ENCODE measurements at places on chromosomes 4 and X. TPM values are rescaled to one million over a fixed set of nuclear protein-coding genes. Genes with fewer than 3 reads are reported as not detected.

The TENT5D gene
- total RNA-seq: not detected

The SSX7 gene
- not detected for total RNA-seq

The HNRNPH2 gene
- total RNA-seq: 73.2 TPM

The SEC24D gene
- total RNA-seq: 65.9 TPM

The BST1 gene
- 4.7 TPM for total RNA-seq

The SPIN2A gene
- 0.41 TPM for total RNA-seq

The SPANXN1 gene
- not detected for total RNA-seq

The RAB9A gene
- total RNA-seq: 37.2 TPM

The MAGEB5 gene
- total RNA-seq: not detected

The P2RY4 gene
- total RNA-seq: 0.41 TPM

- DNase-seq: peak; percentile 27
Observed at GRCh38 chrX:54494989-54495813, 833 bp downstream of the FGD1 start.

- DNase-seq: no peak
Observed at GRCh38 chr4:82090717-82091116, 283.1 kb downstream of the HNRNPD start.

- peak; percentile 57 for DNase-seq
Observed at GRCh38 chrX:69107231-69107739, 58.0 kb downstream of the PJA1 start.

DNA sequence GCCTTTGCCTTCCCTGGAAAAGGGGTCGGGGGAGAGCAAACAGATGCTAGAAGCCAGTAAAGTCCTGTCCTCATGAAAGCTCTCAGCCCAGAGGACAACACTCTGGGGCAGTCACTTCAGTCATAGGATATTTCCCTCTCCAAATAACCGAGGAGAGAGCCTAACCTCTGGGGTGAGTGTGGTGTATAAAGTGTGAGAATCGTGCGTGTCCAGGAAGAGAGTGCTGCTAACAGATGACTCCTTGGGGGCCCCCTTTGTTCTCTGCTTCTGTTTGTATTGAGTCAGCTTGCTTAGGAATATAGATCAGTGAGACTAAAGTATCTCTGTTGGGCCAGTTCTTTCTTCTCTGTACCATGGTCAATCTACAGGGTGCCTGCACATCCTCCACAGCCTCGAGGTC lies 247.2 kb downstream of the PALLD start:
- DNase-seq: peak; percentile 13

DNA sequence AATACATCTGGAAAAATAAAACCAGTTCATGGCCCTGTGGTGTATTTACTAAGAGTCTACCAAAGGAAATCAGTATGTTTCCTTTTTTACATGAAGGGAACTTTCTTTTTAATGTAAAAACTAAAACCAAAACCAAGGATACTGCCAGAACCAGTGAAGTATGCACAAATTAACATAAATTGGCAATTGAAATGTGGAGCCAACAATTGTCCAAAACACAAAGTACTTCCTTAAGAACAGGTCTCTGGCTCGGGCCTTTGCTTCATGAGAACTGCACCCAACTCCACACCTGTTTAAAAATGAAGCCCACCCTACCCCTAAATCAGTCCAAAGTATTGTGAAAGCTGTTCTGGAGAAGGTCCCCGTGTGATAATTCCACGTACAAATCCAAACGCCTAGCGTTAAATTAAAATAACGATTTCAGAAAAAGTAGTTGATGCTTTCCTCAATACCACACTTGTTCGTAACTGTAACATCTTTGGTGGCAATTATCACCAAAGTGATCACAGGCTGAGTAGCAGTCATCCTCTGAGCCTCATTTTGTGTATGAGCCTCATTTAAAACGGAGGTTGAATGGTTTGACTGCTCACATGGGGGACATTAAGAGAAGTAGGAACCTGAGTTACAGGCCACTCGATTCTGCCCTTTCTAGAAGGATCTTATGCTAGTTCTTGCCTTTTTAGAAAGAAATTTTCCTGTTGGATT lies 93.0 kb downstream of the GEMIN8 start:
- DNase-seq: peak; percentile 6

DNA sequence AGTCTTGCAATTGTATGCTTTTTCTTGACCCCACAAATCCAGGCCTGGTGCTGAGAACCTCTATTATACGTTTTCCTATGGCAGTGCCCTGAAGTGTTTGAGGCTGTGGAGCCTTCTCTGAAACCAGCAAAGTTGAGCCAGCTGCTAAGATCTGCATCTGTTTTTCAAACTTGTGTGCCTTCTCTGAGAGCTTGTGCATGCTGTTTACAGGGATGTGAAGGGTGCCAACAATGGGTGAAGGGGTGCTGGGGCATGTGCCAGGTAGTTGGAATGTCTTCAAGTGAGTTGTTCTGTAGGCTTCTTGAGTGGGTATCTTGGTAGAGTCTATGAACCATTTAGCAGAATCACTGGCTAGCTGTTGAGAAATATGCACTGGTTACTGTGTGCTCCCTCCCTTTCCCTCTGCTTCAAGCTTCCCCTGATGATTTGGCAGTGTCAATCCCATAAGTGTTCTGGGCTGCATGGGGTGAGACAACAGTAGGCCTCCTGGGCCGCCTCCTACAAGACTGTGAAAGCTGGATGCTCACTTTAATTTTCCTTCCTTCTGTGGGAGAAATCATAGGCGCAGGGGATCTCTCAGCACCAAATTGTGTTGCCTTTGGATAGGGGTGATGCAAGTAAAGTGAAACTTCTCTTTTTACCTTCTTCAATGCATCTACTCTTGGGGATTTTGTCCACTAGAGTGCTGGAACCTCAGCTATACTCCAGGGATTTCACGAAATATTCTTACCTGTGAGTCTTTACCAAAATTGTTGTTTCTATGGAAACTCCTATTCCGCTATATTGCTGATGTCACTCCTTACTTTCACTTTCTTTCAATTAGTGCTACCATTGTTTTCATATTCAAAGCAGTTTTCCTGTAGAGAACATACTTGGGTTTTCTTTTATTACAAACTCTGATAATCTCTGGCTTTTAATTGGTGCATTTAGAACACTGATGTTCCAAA lies 30.0 kb downstream of the ITM2A start:
- DNase-seq: no peak

- DNase-seq: peak; percentile 75
Observed at GRCh38 chrX:153900831-153901752, 3.4 kb upstream of the AVPR2 start.

GRCh38 chr4:108527723-108528122 lies 92.7 kb upstream of the RPL34 start:
- no peak for DNase-seq

DNA sequence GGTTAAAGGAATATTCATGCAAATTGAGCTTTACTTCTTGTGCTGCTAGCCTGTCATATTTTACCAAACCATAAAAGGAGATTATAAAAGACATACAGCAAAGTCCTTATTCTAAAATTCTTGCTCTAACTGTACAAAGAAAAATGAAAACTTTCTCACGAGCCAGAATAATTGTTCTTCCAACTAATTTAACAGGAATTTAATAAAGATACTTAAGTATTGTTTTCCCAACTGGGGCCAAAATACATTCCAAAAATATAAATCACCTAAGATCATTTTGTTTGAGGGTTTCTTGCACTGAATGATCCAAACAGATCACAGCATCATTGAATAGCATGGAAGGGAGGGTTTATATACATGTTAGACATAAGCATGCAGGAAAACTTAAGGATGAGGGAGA lies 127.1 kb upstream of the PCDH18 start:
- DNase-seq: no peak

DNA sequence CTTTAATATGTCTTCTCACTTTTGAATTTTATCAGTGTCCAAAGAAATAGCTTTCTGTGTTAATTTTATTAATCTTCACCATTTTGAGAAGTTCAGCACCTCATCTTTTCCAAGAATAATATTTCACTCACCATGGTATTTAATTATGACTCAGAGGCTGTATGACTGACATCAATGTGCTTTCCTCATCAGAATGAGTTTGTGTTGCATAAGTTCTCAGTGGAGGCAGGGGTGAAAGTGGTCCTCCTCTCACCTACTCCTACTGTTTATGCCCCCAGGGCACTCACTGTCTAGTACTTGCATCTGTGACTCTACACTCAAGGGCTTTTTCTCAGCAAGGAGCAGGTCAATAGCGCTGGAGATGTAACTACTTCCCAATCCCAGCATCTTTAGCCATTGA lies 905.3 kb upstream of the INTU start:
- DNase-seq: no peak

GRCh38 chr4:47061435-47061834 lies 30.1 kb downstream of the GABRB1 start:
- DNase-seq: no peak

- peak; percentile 8 for DNase-seq
Observed at GRCh38 chr4:169756971-169757574, 671 bp downstream of the HPF1 start.

GRCh38 chr4:48178931-48179330 lies 44.9 kb upstream of the TXK start:
- DNase-seq: no peak

GRCh38 chr4:39616651-39617050 lies 22.0 kb downstream of the SMIM14 start:
- no peak for DNase-seq

DNA sequence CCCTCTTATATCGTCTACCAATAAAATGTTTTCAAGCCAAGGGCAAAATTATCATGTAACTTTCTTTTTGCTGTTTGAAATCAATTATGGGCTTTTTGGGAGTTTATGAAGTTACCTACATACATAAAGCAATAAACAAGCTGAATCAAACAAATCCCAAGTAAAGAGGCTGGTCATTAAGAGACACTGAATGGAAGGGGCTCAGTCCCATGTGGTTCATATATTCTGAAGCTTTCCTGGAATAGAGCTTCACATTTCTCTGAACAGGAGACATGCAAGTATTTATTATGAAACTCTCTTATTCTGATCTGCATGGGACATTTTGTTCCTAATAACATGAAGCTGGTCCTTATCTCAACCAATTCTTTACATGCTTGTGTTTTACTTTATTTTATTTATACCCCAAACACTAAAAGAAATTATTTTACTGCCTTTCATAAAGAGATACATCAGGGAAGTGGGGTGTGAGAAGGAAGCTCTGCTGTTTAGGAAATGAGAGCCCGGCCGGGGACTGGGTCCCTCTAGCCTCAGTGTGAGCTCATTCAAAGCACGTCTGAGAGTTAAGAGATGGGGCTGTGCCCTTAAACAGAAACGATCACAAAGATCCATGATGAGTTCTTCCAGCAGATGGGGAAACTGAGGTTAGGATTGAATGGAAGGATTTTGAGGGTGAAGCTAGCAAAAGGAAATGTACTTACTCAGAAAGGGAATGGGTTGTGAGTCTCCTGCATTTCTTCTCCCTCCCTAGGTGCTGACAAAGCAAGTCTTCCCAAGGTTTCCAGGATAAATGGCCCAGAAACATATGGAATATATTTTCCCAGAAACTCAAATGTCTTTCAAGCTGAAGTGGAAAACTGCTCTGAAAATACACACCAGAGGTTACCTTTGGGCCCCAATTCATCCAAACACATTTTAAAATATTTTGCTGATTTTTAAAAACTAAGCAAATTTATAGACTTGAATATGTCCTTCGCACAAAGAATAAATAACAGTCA lies 93.1 kb upstream of the LNX1 start:
- peak; percentile 55 for DNase-seq

DNA sequence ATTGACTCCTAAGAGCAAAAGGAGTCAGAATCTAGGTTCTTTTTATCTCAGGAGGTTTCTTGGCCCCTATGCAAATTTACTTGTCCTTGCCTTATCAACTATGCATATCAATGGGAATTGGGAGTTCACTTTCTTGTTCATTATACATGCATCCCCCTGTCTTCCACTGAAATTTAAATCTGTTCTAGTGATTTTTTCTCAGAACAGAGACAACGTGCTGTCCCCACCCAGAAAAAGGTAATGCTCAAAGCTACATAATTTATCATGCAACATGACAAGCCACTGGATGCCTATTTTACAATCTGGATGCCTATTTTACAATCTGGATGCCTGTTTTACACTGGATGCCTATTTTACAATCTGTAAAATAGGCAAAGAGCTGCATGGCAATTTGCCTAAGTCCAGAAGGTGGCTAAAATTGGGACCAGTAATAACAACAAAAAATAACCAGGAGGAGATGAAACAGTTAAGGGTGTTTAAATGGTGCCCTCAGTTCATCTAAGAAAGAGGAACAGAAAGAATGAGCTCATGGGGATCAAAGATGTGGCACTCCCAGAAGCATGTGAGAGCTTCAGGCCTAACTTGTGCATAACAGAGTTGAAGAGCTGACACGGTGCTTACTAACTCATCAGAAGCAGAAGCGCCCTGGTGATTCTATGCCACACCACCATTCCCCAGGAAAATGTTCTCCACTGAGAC lies 537.8 kb upstream of the BOD1L1 start:
- no peak for DNase-seq

DNA sequence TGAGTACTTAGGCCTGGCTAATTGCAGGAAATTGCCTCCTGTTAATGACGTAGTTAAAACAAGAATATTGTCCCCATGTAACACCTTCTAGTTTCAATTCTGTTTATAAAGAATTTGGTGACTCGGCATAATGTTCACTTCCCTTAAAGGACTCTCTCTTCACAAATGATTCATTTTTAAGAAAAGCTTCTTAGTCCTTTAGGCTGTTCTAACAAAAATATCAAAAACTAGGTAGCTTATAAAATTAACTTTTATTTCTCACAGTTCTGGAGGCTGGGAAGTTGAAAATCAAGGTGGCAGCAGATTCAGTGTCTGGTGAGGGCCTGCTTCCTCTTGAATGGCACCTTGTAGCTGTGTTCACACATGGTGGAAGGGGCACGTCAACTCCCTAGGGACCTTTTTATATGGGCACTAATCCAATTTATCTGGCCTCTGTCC lies 23.8 kb downstream of the COL25A1 start:
- no peak for DNase-seq

- peak; percentile 20 for DNase-seq
Observed at GRCh38 chrX:9903146-9903545, 64.0 kb upstream of the CLDN34 start.

DNA sequence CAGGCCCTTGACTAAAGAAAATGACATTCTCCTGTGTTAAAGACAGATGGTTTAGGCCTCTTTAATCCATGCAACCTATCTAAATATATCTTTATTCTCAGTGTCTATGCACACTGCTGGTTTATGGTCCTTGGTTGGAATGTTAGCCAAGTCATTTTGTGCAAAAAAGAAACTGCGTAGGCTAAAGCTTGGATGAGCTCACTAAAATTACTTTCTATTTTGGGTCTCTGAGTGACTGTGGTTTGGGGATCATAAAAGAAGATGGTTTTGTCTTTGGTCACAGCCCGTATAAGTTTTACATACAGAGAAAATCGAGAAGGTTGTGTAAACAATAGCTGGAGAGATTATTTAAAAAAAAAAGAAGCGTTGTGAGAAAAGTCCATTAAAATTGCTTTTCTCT lies 443.6 kb downstream of the UBE2NL start:
- peak; percentile 0 for DNase-seq

- no peak for DNase-seq
Observed at GRCh38 chr4:47526281-47526680, 41.2 kb downstream of the ATP10D start.

- DNase-seq: no peak
Observed at GRCh38 chr4:112055100-112055499, 90.2 kb upstream of the FAM241A start.

DNA sequence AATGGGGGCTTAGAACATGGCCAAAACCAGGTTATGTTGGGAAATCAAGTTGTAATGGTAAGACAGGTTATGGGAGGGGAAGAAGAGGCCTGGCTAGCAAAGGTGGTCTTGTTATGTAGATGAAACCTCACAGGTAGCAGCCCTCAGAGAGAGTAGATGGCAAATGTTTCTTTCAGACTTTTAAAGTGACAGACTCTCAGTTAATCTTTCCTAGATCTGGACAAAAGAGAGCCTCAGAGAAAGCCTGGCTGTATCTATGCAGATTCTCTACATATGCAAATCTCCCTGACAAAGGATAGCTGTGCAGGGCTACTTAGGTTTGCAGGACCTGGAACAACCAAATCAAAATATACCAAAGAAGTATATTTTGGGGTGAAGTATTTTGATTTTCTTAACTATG lies 284.1 kb upstream of the AMOT start:
- DNase-seq: no peak

Measured in tongue (tissue), 3 donors.